ENCODE measurements at places on chromosomes 11 and 22.

GRCh38 chr11:43418197-43418596 lies 59.5 kb downstream of the TTC17 start:
- no peak for DNase-seq

GRCh38 chr11:84963240-84963639 lies 663.9 kb downstream of the DLG2 start:
- DNase-seq: no peak

DNA sequence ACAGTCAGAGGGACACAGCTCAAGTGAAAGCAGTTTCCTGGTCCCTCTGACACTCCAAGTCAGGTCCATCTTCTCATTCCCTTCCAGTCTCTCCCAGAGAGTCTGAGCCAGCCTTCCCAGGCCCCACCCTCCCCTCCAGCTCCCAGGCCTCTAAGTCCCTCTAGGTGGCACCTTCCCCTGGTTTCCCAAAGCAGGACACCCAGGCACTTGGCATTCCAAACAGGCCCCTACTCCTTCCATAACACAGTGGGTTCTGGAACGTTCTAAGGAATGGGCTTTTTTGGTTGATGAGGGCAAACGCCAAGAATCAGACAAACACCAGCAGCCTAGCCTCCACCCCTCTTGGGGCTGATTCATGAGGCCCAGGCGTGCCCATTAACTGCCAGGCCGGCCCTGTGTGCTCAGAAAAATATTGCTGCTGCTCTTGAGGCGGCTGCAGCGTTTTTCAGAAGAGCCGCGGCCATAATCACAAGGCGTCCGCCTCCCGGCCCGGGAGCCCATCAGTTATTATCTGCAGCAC lies 418.7 kb downstream of the SOX6 start:
- DNase-seq: no peak

- DNase-seq: no peak
Measured at GRCh38 chr22:24775769-24776492, 1.4 kb upstream of the PIWIL3 start.

GRCh38 chr11:57196596-57196995 lies 14.8 kb downstream of the LRRC55 start:
- DNase-seq: no peak

DNA sequence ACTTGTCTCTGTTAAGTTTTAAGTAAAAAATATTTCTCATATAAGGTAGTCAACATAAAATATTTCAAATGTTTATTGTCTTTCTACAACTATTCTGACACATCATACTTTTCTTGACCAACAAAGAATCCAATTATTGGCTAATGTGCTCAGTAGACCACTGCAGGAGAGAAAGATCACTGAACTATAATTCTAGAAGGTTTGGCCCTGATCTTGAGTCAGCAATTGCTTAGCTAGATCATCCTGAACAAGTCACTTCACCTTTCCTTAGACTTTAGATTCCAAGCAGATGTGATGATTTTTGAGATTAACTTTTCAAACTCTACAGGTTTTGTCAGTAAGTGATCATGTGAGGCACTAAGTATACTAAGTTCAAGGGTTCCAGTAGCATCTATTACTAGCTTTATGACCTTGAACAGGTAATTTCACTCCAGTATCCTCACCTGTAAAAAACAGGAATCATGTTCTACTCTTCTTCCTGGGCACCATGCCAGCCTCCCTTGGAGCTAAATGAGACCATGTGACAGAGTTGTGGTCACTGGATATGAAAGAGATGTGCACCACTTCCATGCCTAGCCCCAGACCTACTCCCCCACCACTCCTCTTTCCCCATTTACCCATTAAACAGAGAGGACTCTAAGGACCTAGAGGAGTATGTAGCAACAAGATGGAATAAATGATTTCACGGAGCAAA lies 17.3 kb downstream of the PGM2L1 start:
- DNase-seq: no peak

DNA sequence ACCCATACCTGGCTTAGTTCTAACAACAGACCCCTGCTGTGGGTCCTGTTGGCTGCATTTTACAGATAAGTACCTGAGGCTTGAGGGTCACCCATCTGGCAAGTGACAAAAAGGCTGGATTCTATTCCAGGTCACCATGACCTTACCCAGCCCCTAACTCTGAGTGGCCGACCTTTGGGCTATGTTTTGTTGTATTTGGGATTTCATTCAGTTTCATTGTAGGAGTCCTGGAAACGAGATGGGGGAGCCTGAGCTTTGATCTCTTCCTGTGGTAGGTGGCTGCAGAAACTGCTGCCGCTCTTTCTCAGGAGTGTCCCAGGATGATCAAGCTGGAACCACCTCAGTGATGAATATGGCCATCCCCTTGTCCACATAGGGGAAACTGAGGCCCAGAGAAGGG lies 24.6 kb upstream of the YWHAH start:
- no peak for DNase-seq

- DNase-seq: peak; percentile 17
Measured at GRCh38 chr11:65891219-65892136, 1.0 kb downstream of the CCDC85B start.

GRCh38 chr22:29344137-29344536 lies 28.6 kb upstream of the RASL10A start:
- DNase-seq: no peak

DNA sequence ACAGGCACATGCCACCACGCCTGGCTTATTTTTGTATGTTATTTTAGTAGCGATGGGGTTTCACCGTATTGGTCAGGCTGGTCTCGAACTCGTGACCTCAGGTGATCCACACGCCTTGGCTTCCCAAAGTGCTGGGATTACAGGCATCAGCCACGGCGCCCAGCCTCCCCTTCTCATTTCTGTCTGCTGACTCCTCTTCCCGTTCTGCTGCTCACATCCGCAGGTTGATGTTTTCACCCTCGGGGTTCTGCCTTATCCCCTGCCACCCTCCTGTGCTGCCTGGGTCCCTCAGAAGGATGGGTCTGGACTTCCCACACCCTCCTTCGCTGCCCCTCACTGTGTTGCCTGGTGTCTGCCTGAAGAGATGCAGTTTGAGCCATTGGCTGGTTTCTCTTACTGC lies 19.2 kb upstream of the VSIG10L2 start:
- no peak for DNase-seq

GRCh38 chr11:62889484-62890437 lies 9.1 kb downstream of the SLC3A2 start:
- no peak for DNase-seq

DNA sequence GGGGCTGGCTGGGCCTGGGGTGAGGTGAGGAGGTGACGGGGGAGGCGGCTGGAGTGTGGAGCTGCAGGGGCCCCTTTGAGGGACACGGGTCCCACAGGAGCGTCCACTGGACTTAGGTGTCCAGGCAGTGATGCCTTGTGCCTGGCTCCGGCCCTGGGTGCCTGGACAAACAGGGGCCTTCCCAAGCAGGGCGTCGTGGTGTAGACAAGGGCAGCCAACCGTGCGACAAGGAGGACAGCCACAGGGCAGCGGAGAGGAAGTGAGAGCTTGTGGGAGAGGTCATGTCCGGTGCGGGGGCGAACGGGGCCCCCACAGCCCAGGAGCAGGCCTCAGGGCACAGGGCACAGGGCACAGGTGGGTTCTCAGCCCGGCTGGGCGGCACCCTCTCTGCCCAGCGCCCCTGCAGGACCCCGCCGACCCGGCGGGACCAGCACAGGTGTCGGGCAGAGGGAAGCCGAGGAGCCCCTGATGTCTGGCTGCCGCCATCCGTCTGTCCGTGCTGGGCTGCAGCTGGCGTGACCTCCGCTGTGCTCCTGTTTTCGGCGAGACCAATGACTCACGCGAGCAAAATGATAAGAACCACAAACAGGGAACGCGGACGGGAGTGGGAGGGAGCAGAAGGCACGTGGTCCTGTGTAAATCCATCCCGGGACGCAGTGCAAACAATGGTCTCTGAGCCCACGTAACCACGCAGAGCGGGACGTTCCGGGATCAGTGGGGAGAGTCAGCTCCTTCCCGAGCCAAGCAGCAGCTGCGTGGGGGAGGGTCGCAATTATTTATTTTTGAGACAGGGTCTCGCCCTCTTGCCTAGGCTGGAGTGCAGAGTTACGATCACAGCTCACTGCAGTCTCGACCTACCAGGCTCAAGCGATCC lies 49.1 kb upstream of the A4GALT start:
- no peak for DNase-seq

- DNase-seq: no peak
Measured at GRCh38 chr22:37427711-37428635, 694 bp upstream of the ELFN2 start.

- DNase-seq: no peak
Measured at GRCh38 chr11:59611570-59612565, 3.7 kb downstream of the OSBP start.

GRCh38 chr11:42299780-42300179 lies 840.3 kb upstream of the LRRC4C start:
- DNase-seq: no peak

GRCh38 chr11:12280199-12280837 lies 97.1 kb upstream of the PARVA start:
- DNase-seq: no peak

DNA sequence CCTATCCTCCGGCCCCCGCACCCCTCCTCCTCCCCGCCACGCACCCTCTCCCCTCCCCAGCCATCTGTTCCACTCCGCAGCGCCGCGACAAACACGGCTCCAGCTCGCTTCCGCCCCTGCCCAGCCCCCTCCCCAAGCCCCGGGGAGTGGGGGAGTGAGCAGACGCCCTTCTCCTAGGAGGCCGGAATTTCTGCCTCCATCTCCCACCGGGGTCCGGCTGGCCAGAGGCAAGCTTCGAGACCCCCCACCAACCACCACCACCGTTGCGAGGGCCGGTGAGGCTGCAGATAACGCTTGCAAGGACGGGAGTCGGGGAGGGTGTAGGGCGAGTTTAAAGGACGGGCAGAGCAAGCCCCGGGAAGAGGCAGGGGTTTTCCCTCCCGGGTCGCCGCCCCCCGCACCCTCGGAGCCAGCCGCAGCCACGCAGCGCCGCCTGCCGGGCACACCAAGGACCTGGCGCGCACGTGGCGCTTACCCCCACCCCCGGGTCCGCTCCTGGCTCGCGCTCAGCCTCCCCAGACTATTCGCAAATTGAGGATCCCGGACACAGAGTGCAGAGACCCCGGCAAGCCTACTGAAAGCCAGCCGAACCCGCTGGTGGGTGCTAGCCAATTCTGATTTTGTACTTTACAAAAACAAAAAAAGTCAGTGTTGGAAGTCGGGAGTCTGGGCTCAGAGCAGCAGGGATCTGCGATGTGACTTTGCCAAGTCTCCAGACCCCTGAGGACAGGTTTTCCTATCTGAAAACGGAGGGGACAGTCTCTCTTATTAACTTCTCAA lies 22.6 kb downstream of the RTN4RL2 start:
- DNase-seq: peak; percentile 67

DNA sequence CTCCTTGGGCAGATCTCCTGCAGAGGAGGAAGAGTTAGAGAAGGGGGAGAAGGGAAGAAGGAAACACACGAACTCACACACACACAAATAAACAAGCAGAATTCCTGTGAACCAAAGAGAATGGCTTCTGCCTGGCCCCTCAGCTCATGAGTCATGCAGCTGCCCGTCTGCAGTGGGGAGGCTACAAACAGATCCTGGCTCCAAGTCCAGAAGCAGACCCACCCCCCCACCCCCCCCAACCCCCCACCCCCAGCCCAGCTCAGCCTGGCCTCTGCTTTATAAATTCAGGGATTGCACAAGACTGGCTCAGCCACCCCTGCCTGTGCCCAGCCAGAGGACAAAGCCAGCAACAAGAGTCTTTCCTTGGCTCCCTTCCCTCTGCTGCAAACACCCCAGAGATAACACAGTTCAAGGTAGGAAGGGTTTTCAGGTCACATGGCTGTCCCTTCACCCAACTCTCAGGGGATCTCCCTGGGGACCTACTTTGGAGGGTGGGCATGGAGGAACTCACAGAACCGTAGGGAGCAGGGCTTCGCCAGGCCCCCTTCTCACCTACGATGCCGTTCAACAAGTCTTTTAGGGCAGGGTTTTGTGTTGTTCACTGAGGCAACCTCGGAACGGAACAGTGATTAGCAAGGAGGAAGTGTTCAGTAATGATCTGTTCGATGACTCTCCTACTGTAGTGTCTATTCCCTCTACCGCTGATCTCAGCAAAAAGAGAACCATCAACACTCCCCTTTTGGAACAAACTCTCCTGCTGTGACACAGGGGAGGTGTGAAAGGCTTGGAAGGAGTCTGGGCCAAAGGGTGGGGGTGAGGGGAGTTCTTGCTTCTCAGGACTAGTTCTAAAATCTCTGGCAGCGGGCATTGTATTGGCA lies 35.5 kb downstream of the RPL27A start:
- DNase-seq: no peak

DNA sequence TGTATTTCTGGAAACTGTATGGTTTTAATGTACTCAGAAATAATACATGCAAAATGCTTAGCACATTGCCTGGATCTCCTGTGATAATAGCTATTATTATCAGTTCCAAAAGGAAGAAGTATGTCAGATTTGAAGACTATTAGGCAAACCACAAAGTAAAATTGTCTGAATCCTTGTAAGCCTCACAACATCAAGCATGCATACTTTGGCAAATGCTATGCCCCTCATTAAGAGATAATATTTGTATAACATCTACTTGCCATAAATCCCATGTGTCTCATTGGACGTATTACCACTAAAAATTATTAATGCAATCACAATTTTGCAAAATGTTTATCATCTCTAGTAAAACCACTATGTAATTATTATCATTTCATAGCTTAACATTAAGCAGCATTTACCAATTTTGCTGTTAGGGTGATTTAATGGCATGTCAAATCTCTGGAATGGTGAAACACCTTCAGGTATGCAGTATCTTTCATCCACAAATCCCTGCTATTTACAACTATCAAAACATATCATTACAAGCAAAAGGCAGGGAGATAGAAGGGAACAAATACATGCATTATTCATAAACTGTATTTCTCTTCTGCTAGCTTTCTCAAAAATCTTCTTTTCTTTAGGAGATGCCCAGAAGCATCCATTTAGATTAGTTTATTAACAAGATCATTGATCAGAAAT lies 974.6 kb upstream of the RAG2 start:
- DNase-seq: no peak

GRCh38 chr11:103947546-103947919 lies 88.9 kb upstream of the DDI1 start:
- DNase-seq: no peak

DNA sequence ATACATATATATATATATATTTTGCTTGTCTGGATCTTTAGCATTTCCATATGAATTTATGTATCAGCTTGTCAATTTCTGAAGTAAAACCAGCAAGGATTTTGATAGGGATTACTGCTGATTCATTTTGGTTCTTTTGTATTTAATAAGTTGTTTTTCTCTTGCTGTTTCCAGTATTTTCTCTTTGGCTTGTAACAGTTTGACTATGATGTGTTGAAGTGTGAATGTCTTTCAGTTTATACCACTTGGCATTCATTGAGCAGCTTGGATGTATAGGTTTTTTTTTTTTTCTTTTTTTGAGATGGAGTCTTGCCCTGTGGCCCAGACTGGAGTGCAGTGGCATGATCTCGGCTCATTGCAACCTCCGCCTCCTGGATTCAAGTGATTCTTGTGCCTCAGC lies 12.4 kb downstream of the LDHAL6A start:
- no peak for DNase-seq

- no peak for DNase-seq
Measured at GRCh38 chr11:36400766-36401455, 104.8 kb downstream of the PRR5L start.

Measured in activated naive CD4-positive, alpha-beta T cell treated with Interleukin-2 at 50 U/mL for 16 hours (primary cell).